Activated CD4-positive, alpha-beta T cell treated with anti-CD3 and anti-CD28 coated beads, Interleukin-2, amount 50 U/mL, for 48 hours (primary cell): ENCODE measurements at places on chromosomes 7 and 10.

GRCh38 chr7:155811895-155812761, at the start of gene SHH:
SHH (minus strand) TSS chr7:155812463; CDS start chr7:155812122, 341 bp downstream.
- DNase-seq: no peak

GRCh38 chr10:112471878-112472487, 25.0 kb downstream of the VTI1A start:
- DNase-seq: no peak

GRCh38 chr7:80785276-80785675, 133.6 kb downstream of the SEMA3C start:
- no peak for DNase-seq

- DNase-seq: no peak
Observed at GRCh38 chr10:66931340-66931948, 5.6 kb downstream of the LRRTM3 start.
